ENCODE measurements at places on chromosomes 12 and 14.

DNA sequence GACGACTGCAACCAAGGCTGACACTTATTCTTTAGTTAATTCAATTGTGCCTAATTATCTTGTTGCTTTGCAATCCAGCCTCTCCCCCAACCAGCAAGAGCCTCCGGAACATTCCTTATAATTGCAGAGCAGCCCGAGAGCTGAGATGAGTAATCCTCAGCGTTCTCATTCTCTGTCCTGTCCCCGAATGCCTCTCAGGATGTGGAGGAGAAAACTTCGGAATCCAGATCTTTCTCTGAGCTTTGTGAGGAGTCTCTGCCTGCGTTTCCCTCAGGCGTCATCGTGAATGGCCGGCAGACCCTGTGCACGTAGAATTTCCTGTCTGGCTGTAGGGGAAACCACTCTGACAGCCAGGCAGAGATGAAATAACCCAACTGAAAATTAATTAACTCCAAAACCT lies 160.5 kb upstream of the DIO3 start:
- DNase-seq, result no peak

- no peak for DNase-seq
Measured at GRCh38 chr12:3242199-3242863, 165.2 kb downstream of the TSPAN9 start.

GRCh38 chr12:81329085-81329484 lies 251.2 kb downstream of the ACSS3 start:
- DNase-seq, result peak; percentile 16

GRCh38 chr12:32413412-32413811 lies 14.1 kb downstream of the FGD4 start:
- DNase-seq, result no peak

DNA sequence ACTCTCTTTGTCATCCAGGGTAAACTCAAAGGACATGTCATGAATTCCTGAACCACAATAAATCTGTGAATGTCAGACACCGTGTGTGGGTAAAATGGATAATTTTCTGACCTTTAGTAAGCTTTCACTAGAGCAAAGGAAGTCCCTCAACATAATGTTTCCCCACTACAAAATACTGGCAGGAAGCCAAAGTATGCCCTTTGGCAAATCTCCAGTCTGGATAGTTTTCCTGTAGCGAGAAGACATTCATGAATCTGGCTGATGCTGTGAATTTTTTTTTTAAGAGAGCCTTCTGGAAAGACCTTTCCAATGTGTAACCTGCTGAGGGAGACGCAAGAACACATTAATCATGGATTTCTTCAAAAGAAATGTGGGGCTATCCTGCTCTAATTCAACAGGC lies 389.6 kb upstream of the DDHD1 start:
- no peak for DNase-seq

DNA sequence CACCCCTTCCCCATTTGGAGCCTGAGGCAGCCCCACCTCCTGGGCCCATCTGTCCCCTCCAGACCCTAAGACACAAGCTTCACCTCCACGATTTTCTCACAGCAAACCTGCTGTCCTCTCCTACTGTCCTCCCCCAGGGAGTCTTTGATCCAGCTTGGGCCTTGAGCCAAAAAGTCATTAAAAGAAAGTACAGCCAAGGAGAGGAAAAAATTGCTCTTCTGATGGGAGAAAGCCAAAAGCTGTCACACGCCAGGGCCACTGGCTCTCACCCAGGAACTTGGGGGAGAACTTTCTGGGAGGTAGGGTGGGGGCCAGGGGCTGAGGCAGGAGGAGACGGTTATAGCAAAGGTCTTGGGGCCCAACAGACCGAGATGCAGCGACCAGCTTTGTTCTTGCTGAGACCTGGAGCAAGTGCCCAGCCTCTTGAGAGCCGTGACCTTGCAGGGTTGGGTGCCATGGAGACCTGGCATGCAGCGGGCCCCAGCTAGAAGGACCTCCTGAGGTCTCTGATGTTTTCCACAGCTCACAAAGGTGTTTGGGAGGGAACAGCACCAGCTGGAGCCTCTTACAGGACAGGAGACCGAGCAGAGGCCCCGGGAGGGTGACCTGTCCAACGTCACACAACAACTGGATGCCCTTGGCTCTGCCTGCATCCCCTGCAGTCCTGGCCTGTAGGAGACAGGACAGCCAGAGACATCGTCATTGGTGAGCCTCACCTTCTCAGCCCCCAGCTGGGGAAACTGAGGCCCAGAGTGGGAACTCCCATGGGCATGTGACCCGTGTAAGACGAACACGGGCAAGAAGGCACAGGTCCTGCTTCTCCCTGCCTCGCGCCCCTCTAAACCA lies 124.5 kb downstream of the CALM1 start:
- no peak for DNase-seq

DNA sequence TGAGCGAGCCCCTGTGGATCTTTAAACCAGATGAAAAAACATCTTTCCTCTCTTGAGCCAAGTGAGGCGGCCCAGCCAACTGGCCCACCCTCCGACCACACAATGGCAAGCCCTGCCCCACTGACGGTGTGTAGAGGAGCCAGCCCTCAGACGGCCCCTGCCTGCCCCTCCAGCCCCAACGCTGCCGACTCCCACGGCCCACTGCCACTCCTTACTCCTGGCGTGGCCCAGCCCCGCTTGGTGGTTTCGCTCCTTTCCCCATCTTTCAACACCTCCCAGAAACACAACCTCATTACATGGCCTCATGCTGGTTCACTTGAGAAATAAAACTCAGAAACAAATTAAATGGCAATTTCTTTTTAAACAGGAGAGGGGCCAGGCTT lies 80.6 kb upstream of the DICER1 start:
- no peak for DNase-seq

DNA sequence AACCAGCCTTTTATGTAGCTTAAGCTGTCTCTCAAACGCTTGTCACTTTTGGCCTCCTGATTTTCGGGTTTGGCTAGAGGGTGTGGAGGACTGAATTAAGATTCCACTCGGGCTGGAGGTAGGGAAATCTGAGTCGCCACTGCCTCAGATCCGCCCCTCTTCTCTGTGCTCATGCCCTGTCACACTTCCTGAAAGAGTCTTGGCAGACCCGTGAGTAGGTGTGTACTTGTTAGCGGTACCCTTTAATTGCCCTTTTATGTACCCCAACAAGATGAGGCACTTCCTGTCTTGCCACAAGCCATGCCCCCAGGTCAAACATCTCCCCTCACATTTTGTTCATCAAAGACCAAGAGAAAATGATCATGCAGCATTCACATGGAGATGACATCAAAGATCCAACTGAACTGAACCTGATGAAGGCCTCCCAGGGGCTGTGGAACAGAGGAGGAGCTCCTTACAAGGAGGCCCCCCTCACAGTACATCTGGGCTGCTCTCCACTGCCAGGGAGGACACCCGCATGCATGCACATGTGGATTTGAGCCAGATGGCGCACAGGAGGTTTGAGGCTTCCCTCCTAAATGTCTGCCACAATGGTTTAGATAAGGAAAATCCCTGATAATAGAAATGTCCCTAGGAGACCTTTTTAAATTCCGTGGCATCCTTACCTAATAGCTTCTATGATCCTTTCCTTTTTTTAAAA lies 86.5 kb upstream of the CDKN3 start:
- DNase-seq, result no peak

DNA sequence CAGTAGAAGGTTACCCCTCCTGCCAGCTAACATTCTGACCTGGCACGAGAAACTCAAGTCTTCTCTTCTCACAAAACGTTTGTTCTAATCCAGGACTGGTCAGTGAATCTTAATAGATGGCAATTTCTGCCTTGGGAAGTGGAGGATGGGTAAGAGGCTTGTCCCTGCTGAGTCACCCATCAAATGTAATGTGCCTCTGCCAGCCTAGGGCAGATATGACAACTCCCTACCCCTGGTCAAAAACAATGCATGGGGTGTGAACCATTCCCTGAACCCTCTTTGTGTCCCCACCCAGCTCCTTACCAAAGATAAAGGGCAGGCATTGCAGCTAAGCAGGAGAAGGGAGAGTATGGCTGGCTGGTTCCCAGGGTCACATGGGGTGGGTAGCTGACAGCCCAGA lies 1052.9 kb downstream of the GALC start:
- no peak for DNase-seq

- DNase-seq, result no peak
Measured at GRCh38 chr12:53532524-53533445, 25.5 kb upstream of the NPFF start.

DNA sequence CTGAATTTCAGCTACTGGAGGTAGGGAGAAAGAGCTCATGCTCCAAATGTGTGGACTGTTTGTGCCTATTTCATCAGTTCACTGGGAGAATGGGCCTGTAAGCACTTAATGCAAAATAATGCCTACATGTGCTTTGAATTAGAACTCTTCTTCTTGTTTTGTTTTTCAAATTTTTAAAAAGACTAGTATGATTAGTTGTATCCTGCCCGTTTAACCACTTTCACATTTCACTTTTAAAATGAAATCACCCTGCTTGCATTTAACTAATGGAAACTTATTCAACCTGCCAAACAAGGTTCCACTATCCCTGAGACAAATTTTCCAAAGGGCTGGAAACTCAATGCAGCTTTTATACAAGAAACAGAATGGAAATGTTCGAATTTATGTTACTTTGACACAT lies 79.7 kb downstream of the SAMD4A start:
- DNase-seq, result no peak

DNA sequence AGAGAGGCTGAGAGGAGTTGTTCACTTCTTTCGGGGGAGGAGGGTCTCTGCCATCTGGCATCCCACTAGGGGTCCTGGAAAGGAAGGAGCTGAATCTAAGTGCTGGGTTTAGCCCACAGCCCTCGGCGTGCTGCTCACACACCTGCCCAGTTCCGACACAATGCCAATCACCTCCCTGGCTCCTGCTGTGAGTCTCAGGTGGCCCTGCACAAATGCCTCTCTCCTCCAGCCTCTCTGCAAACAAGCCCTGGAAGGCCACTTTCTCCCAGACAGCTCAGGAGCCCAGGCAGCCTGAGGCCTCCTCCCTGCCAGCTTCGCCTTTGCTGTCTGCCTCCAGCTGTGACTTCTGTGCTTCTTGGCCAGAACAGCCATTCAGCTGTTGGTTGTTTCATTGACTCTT lies 51.2 kb downstream of the SMIM41 start:
- no peak for DNase-seq

DNA sequence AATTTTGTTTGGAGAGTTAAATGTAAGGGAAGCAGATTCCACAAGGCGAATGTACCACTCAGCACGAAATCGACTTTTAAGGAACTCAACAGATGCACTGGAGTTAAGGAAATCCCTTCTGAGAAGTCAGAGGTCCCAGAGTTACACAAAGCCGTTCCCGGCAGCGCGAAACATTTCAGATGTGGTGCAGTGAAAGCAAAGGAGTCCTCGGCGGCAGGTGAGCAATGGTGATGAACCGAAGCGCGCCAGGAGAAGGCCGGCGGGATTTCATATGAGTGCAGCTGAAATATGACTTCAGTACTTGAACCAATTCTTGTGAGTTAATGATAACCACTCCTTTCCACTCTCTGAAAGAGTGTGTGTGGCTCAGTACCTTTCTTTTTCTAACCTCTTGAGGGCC lies 183.2 kb downstream of the GRIP1 start:
- DNase-seq, result no peak

GRCh38 chr14:103231376-103232019 lies 102.5 kb upstream of the EIF5 start:
- no peak for DNase-seq

GRCh38 chr14:54708161-54708560 lies 141.2 kb downstream of the SAMD4A start:
- no peak for DNase-seq

- DNase-seq, result no peak
Measured at GRCh38 chr12:42260518-42260917, 22.5 kb upstream of the YAF2 start.

DNA sequence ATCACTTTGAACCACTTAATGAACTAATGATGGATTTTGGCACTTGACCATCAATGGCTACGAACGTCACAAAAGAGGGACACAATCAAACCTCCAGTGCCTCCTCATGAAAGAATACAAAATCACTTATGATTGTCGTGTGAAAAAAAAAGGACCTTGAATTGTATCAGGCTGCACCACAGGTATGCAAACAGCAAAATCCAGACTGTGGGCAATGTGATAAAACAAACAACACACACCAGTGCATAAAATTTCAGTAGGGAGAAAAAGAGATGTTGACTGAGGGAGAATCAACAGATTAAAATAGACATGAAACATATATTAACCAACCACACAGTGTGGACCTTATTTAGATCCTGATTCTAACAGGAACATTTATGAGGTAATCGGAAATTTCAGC lies 2.6 kb downstream of the TSPAN8 start:
- no peak for DNase-seq

GRCh38 chr12:7018350-7019042 lies at the start of gene LPCAT3:
TSS of gene LPCAT3 (minus strand) at chr12:7018476. CDS start at chr12:7018424, 52 bp downstream.
- peak; percentile 84 for DNase-seq

GRCh38 chr12:12282202-12282601 lies 15.4 kb upstream of the LRP6 start:
- no peak for DNase-seq

GRCh38 chr12:116324654-116325335 lies 47.3 kb upstream of the MED13L start:
- no peak for DNase-seq

DNA sequence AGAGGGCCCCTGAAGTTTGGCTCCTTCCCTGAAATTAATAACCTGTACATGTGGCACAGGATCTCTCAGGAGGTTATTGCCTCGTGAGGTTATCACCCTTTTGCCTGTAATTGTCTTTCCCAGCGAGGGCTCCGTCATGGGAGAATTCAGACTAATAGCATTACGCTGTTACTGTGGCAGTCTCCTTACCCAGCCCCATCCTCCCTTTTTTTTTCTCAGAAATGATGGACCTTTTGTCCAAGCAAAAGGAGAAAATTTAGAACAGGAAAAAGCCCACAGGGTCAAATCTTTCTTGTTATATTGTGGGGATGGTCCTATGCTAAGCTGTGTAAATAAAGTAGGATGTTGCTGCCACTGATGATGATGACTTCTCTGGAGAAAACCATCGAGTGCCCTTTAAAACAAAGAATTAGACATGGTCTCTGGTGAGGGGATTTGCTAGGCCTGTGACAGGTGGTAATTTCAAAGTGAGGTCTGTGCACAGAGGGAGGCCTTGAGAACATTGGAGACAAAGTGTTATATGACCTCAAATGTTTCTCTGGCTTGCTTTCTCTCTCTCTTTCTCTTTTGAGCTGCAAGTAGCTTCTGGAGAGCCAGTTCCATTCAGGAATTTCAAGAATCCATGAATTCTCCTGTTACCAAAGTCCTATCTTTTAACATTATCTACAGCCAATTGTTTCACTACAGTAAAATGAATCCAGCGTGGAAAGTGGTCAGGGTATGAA lies 357.2 kb downstream of the BMP4 start:
- DNase-seq, result no peak

DNA sequence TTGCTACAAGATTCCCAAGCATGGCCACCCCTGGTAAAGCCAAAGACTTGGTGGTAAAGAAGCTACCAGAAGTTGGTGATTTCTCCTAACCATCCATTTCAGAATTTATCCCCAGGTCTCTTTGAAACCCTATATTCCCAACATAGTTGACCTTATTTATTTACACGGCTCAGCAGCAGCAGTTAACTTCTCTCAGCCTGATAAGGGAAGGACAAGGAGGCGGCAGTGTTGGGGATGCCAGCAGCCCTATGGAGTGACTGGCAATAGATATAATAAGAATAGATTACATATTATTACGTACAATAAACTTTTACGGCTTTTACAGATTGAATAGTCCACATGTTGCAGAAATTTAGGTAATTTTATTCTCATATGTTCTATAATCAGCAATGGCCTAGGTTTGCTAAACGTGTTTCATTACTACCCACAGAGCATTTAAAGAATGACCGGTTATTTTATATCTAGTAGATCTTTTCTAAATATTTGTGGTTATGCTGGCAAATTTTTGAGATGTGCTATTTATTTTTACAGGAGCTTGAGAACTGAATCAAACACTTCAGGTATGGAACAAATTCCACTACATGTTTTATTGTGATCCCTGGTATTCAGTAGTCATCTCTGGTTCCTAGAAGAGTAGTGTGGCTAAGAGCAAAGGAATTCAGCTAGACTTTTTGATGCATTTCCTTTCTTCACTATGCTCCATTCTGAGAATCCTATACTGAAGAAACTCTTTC lies 19.8 kb upstream of the PALS1 start:
- DNase-seq, result peak; percentile 34

Data from epithelial cell of prostate (primary cell).